Stimulated activated CD8-positive, alpha-beta memory T cell treated with anti-CD3 and anti-CD28 coated beads, Interleukin-7, amount 100 ng/mL, for 1 hour (primary cell): ENCODE measurements at places on chromosomes 5 and 9.

GRCh38 chr9:119370816-119371215, 1.6 kb upstream of the BRINP1 start:
- no peak for DNase-seq

- DNase-seq = no peak
Measured at GRCh38 chr5:173866858-173867679, 21.1 kb upstream of the CPEB4 start.

- no peak for DNase-seq
Measured at GRCh38 chr9:27150746-27151406, 41.9 kb downstream of the TEK start.

- no peak for DNase-seq
Measured at GRCh38 chr9:131191857-131192256, 66.5 kb downstream of the NUP214 start.

DNA sequence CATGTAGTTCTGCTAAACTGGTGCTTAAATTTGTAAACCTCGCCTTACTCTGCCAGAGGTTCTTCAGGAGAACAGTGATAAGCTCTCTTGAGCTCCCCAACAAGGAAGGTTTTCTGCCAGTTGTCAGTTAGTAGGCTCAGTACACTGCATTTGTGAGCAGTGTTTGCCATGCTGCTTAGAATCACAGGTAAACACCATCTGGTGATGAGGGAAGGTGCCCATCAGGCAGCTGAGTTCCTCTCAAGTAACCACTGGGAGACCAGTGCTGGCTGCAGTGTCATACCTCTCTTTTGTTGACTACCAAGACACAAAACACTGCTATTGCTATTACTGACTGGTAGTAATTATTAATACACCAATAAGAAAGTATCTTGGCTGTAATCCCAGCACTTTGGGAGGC, 186.2 kb upstream of the OTULINL start:
- DNase-seq = no peak

DNA sequence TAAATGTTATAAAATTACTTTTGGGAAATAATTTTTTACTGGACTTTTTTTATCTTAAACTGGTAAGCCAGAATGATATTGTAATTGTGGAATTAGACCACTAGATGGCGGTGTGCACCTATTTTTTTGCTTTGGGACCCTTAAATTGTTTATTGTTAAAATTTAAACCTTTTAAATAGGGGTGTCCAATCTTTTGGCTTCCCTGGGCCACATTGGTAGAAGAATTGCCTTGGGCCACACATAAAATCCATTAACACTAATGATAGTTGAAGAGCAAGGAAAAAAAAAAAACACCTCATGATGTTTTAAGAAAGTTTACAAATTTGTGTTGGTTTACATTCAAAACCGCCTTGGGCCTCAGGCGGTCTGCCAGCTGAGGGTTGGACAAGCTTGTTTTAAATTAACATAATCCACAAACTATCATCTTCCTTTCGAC, 28.4 kb upstream of the GADD45G start:
- DNase-seq = no peak

DNA sequence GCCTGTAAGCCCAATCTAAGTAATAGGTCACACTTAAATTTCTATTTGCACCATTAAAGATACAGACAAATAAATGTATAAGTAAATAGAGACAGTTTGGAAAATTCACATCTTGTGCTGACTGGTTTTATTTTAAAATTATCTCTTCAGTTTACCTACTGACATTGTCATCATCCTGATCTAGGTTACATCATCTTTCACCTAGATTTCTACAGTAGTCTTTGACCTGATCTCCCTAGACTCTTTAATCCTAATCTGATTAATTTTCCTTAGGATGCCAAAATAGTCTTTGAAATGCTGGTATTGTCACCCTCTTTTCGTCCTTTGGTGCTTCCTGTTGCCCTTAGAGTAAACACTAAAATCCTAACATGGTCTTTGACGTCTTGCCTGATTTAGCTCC, 43.9 kb downstream of the NDUFS4 start:
- no peak for DNase-seq

- no peak for DNase-seq
Measured at GRCh38 chr5:52798938-52799337, 11.2 kb downstream of the ITGA1 start.
